ENCODE measurements at places on chromosomes 11 and 22.

GRCh38 chr11:33001751-33002542 is 13.7 kb upstream of the DEPDC7 start:
- no peak for DNase-seq

GRCh38 chr11:60633645-60634044 is 65.8 kb upstream of the MS4A8 start:
- DNase-seq: no peak

DNA sequence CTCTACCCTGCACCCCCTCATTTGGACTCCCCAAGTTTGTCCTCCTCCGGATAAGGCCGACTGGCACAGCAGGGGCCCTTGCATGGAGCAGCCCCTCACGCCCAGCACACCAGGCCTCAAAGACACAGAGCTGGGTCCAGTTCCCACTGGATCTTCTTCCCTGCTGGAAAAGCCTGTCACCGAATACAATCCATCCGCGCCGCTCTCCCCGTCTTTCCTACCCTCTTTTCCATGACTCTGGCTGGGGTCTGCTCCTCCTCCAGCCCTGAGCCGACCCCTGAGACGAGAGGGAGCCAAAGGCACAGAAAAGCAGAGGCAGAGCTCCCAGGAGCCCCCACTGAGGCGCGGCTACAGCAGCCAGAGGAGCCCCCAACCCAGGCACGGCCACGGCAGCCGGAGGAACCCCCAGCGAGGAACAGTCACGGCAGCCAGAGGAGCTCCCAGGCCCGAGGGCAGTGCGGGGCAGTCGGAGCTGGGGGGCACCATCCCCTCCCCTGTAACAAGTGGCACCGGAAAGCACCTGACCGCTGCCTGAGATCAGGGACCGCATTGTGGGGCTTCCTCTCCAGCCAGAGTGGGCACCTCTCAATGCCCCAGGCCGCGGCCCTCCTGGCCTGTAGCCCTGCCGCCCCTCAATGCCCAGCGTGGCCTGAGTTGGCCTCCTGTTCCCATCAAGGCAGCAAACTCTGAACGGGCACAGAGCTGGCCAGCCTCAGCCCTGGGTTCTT is 12.0 kb downstream of the ALG12 start:
- no peak for DNase-seq

DNA sequence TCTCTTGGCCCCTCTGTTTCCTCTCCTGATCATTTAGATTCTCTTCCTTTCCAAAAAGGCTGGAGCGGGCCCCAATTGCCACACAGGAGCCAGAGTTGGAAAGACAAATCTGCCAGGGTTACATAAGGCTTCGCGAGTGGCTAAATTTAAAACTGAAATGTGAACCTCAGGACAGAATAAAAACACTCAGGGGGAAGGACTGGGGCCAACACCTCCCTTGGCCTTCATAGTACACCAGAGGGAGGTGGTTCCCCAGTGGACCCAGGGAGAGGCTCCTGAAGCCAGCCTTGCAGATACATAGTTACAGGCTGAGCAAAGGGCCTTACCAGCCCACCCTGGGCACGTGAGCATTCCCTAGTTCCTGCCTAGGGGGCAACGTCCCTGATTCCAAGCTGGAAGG is 150.1 kb downstream of the MN1 start:
- no peak for DNase-seq

DNA sequence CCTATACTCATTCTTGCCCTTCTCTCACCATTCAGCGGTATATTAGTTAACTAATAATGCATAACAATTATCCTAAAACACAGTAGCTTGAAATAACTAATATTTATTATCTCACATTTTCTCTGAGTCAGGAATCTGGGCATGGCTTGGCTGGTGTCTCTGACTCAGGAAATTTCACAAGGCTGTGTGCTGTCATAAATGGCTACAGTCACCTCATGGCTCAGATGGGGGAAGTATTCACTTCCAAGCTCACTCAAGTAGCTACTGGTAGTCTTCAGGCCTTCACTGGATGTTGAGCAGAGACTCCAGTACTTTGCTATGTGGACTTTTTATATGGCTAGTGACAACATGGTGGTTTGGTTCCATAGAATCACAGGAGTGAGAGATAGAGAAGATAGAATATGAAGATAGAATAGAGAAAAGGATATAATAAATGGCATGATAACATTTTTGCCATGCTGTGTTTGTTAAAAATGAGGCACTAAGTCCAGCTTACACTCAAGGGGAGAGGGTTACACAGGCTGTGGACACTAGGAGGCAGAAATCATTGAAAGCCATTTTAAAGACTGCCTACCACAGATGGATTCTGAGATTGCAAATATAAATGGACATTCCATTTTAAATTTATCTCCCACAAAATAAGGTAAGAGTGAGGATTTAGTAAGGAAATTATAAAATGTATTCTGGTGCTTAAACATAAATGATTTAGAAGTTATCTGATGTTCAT is 997.8 kb upstream of the CHORDC1 start:
- no peak for DNase-seq

DNA sequence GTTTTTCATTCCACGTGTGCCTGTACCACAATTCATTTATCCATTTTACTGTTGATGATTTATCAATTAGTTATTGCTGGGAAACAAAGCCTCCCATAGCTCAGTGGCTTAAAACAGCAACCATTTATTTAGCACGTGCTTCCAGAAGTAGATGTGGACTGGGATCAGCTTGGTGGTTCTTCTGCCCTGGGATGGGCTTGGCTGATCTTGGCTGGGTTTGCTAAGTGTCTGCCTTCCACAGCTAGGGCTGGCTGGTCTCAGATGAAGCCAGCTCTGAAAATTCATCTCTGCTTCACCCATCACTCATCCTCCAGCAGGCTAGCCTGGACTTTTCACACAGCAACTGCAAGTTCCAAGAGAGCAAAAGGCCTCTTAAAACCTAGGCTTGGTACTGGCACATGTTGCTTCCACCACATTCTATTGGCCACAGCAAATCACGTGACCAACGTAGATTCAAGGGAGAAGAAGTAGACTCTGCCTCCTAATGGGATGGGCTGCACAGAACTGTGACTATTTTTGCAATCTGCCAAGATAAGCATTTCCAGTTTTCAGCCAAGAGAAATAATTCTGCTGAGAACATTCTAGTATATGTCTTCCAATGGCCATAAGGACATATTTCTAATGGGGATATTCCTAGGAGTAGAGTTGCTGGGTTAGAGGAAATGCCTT is 124.9 kb downstream of the MN1 start:
- no peak for DNase-seq

GRCh38 chr22:47201186-47201995 is 438.9 kb downstream of the TBC1D22A start:
- DNase-seq: no peak

DNA sequence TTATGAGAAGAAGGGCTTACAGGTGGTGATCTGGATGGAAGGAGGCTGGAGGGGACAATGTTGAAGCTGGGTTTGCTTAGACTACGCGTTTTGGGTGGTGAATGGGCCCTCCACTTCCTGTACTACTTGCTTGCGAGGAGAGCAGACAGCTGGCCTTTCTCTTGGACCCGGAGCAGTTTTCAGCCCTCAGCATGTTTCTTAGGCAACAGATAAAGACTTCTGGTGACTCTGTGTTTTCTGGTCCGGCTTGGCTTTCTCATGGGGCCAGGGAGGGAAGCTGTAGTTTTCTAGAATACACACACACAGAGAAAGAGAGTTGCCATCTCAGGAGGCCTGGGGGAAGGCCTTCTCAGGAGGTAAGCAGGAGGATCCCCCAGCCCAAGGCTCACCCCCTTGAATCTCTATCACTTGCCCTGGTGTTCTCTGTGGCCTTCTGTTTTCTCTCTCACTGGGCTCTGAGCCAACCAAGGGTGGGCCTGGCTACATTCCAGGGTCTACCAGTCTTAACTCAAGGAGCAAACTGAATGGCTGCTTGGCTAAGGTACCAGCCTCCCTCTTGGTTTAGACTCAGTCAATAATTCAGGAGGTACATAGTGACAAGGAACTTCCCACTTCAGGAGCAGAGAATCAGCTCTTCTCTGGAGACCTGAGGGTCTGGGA is 2.4 kb downstream of the CCS start:
- no peak for DNase-seq

DNA sequence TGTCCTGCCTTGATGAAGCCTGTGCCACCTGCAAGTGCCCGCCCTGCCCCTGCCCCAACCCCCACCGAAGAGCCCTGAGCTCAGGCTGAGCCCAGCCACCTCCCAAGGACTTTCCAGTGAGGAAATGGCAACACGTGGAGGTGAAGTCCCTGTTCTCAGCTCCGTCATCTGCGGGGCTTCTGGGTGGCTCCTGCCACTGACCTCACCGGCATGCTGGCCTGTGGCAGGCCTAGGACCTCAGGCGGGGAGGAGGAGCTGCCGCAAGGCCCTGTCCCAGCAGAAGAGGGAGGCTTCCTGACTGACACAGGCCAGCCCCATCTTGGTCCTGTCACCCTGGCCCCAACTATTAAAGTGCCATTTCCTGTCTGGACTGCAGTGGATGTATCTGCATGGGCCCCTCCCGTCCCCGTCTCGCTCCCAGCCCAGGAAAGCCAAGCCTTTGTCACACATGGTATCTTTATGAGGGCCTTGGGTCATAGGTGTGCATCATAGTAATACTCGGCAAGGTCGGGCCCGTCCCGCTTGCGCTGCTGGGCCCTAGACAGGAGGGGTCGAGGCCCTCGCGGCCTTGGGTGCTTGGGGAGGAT is 882 bp downstream of the FREY1 start:
- no peak for DNase-seq

- DNase-seq: no peak
Measured at GRCh38 chr11:19676475-19677380, 35.9 kb upstream of the NAV2 start.

Measured in CD4-positive, alpha-beta T cell treated with Interleukin-12 subunit alpha and Interleukin-12 subunit beta, for 1 hour (primary cell).